RWPE1 (cell line): ENCODE measurements at places on chromosomes 11 and 22.

GRCh38 chr11:28241760-28242159 is 133.6 kb downstream of the METTL15 start:
- no peak for DNase-seq

DNA sequence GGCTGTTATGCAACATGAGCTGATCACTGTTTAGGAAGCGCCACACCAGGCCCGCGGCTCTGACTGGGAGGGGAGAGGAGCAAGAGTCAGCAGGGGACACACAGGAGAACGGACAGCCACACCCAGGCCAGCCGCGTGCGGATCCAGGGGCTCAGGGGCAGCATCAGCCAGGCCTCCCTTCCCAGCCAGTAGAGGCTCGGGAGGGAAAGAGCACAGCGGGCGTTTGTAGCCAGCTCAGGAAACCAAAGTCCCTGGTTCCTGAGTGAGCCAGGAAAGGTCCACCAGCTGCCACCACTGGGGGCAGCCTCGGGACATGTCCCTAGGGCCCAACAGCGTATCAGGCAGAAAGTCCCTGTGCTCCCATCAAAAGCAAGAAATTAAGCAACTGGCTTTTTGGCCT is 71.8 kb upstream of the PITPNB start:
- DNase-seq: no peak

DNA sequence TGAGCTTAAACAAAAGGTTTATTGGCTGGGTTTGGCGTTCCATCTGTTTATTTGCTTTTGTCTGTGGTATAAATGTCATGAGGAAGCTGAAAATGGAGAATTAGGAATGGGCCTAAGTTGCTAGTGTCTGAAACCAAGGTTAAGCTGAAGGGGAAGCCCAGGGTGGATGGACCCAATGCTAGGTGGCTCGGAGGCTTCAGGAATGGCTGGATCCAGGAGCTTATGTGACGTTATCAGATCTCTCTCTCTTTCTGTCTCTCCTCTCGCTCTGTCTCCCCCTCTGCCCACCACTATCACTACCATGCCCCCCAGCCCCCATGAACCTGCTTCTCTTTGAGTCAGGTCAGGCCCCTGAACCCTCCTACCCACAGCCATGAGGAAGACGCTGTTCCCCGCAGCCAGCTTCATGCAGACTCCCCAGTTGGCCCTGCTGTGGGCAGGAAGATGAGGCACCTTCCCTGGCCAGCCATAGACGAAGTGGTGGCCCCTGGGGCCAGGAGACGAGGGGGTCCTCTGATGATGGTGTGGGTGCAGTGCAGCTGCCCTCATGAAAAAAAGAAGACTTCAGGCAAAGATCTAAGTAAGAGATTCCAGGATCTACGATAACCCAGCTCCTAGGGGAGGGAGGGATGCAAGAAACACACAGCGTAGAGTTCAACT is 101.5 kb downstream of the BRD1 start:
- DNase-seq: no peak

- no peak for DNase-seq
Observed at GRCh38 chr11:7924536-7924935, 6.5 kb downstream of the OR10A6 start.

GRCh38 chr22:45948081-45948648 is 28.8 kb downstream of the WNT7B start:
- DNase-seq: no peak

DNA sequence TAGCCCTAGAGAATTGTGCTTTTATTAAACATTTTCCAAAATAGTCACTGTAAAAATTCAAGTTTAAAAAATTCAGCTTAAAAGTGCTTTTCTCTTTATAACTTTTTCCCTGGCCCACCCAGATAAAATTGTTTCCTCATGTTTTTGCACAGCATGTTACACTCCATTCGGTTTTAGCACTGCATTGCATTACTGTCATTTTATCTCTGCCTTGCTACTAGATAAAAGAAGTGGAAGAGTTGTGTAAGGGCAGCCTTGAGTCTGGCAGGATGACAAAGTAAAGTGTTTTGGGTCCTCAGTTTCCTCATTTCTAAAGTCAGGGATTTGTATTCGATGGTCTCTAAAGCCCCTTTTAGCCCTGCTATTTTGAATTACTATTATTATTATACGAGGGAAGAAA is 99.8 kb downstream of the ATM start:
- DNase-seq: no peak

- no peak for DNase-seq
Observed at GRCh38 chr11:2797121-2797711, 88.4 kb downstream of the CDKN1C start.

DNA sequence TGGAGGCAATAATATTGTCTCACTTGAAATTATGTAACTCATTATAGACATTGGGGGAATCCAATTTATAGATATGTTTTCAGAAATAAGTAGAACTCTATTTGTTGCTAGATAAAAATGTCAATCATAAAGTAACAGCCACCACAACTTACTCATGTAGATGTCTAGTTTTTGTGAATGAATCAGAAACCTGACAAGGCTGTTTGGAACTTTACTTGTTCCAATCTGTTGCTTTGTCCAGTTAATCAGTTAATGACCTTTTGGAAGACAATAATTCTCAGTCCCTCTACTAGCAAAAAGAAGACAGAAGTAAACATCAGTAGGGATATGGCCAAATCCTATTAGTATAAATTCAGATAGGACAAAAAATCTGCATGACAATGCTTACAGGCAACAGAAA is 1143.3 kb downstream of the LRRC4C start:
- DNase-seq: no peak

DNA sequence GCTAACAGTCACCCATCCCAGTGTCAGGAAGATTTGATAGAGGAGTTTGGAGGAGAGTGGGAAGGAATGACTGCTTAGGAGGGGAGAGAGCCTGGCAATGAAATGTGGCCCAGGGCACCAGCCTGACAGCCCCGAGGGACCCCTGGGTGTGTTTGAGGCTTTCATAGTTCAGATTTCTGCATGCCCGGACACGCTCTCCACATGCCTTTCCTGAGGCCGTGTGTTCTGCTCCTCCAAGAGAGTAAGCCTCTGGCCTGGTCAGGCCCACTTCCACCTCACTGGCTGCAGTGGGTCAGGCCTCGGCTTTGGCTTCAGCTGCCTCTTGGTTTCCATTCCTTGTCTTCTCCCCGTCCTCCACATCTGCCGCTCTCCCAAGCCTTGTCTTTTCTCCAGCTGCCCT is 78.4 kb downstream of the C22orf31 start:
- DNase-seq: peak; percentile 17

GRCh38 chr11:34809191-34810106 is 106.7 kb downstream of the APIP start:
- DNase-seq: peak; percentile 49

DNA sequence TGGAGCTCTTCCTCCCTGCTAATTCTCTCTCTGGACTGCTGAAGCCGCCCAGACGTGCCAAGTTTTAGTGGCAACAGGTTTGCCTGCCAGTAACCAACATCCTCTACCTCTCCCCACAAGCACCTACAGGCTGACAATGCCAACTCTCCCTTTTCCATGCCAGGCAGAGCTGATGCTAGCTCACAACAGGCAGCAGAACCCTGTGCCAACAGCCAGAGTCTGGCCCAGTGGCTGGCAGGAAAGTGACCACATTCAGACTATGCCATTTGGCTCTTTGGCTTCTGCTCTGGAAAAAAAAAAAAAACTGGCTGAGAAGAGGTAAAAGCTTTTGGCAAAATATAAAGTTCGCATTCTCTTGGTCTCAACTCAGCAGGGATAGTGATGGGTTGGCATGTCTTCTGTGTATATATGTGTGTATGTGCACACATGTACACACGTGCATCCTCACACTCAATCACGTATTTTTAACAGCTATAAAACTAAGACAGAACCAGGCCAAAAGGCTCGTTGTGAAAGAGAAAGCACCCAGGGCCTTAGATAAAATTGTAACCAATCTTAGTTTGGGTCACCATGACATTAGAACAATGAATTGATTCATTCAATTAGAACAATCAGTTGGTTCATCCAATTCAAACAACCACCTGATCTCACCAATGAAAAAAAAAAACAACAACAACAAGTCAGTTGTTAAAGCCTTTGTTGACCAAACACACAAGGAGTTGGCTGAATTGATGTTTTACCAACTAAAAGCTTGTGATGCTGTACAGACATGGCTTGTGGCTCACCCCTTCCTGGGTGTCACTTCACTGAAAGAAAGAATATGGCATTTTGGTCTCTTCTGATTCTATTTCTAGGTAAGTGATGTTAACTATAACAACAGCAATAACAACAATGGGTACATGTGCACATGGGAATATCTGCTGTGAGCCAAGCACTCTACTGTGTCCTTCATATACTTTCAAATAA is 48.6 kb downstream of the TRIM29 start:
- no peak for DNase-seq

DNA sequence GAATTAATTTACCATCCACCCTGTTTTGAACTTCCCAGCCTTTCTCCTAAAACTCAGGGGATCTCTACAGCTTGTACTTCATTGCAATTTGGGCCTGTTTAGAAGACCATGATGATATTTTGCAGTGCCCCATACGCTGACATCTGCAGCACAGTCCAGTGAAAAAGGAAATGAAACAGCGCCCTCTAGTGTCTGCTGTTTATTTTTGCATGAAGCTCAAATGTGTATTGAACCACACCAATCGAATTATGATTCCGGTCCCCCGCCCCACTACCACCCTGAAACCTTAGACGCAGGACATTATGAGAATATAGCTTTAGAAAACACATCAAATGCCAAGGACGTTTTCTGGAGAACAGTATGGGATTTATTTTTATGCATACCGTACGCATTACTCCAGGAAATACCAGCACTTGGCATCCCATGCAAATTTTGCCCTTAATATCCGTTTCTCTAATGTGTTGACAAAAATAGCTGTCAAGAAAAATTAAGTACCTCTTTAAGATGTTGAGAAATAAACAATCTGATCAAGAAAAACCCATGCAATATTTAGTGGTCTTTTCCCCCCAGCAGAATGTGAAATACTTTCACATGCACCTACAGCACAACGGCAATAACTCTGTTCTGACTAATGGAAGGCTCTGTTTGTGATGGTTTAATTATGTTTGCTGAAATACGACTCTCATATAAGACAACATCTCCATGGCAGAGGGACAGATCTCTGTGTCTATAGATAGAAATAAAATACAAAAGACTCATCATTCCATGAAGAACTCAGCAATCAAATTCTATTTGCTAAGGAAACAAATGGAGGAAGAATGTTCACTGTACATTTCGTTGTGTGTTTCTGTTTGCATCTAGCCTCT is 93.9 kb downstream of the TECTA start:
- peak; percentile 41 for DNase-seq

DNA sequence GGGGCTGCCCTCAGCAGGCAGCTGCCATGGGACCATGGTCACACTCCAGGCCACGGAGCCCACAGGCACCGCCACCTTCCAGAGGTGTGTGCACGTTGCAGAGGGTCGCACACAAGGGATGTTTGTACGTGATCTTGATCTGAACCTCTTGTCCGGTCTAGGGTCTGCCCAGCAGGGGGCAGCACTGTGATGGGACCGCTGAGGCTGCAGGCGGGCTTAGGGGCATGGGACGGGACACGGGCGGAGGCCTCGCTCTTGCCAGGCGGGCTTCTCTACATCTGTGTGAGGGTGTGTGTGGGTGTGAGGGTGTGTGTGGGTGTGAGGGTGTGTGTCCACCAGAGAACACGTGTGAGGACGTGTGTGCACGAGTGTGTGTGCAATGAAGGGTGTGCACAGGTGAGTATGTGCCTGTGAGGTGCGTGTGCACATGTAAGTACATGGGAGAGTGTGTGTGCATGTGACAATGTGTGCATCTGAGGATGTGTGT is 52.4 kb downstream of the CACNA1I start:
- DNase-seq: no peak

DNA sequence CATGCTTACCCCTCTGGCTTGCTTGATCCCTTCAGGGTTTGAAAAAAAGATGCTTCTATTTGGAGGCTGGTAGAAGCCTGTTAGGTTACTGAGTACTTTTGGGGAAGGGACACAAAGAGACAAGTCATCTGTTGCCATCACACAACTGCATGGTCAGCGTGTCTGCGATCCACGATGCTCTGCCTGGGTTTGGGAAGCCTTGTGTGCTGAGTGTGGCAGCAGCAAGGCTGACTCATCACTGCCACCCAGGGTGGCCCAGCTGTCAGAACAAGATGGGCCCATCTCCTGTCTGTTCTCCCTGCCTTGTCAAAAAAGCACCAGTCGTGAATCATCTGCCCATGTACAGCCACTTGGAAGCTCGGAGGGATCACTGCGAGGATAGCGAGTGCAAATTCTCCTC is 26.2 kb downstream of the UBASH3B start:
- DNase-seq: no peak

- DNase-seq: no peak
Observed at GRCh38 chr11:132686886-132687285, 845.4 kb downstream of the OPCML start.

DNA sequence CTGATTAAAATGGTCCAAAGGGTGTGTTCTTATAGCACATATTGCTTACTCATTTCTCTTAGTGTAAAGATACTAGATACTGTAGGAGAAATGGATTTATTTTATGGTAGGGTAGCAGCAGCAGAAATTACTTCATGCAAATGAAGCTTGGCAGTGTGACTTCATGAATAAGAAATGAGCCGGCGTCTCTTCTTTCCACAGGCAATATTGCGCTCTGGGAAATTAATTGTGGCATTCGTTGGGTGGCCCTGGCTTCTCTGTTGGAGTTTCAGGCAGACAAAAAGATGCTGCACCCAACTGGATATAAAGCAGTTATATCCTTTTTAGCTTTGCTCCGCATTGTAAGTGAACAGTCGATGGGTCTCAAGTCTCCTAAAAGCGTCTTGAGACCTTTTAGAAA is 211.0 kb upstream of the NAV2 start:
- no peak for DNase-seq

- no peak for DNase-seq
Observed at GRCh38 chr11:61968758-61969390, 1.4 kb upstream of the FTH1 start.

- DNase-seq: no peak
Observed at GRCh38 chr22:35641494-35642120, 6.6 kb upstream of the APOL6 start.

GRCh38 chr11:516400-516799 is 9.4 kb upstream of the RNH1 start:
- no peak for DNase-seq

- no peak for DNase-seq
Observed at GRCh38 chr11:105052487-105052886, 7.4 kb upstream of the CARD16 start.

DNA sequence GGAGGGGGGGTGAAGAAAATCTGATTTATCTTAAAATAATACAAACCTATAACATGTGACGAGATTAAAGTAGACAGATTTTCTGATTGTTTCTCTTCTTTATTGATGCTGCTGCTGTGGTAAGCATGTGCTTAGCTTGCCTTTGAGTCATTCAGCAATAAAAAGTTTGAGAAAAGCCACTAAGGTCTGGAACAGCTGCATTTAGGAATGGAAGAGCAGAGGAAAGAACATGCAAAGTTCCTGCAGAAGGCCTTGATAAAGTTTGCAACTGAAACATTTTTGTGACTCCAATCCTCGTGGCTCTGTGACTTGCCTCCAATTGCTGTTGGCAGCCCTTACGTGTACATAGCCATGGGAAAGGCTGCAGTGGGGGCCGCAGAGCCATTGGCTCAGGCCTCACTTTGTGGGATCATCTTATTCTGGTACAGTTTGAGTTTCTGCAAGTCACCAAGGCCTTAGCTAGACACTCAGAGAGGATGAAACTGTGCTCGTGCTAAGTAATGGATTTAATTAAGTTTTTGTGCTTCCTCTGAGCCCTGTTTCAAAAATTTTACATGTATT is 370.2 kb downstream of the AASDHPPT start:
- DNase-seq: no peak

- DNase-seq: no peak
Observed at GRCh38 chr11:65429068-65429681, 6.6 kb downstream of the NEAT1 start.
